Fibroblast of lung (primary cell): ENCODE measurements at places on chromosomes 5 and 9. TPM values are rescaled to one million over a fixed set of nuclear protein-coding genes. Genes with fewer than 3 reads are reported as not detected.

- no peak for DNase-seq
Observed at GRCh38 chr5:8685704-8686103, 816.8 kb downstream of the MTRR start.

DNA sequence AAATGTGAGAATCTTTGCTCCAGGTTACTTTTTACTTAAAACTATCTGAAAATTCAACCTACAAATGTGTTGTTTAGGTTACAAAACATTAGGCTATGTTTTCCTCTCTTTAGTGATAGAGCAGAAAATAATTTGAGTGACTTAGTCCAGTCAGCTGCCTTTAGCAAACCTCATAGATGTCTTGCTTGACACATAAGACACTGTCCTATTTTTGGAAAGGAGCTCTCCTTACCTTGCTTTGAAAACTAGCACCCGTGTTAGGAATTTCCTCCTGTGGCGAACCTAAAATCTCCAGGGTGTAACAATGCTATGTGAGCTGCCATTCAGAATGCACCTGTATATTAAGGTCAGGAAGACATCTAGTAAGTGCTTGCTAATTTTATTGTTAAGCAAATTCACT lies 221.2 kb upstream of the CD180 start:
- DNase-seq: no peak

GRCh38 chr9:592225-592624 lies 249.3 kb upstream of the DMRT1 start:
- peak; percentile 9 for DNase-seq

DNA sequence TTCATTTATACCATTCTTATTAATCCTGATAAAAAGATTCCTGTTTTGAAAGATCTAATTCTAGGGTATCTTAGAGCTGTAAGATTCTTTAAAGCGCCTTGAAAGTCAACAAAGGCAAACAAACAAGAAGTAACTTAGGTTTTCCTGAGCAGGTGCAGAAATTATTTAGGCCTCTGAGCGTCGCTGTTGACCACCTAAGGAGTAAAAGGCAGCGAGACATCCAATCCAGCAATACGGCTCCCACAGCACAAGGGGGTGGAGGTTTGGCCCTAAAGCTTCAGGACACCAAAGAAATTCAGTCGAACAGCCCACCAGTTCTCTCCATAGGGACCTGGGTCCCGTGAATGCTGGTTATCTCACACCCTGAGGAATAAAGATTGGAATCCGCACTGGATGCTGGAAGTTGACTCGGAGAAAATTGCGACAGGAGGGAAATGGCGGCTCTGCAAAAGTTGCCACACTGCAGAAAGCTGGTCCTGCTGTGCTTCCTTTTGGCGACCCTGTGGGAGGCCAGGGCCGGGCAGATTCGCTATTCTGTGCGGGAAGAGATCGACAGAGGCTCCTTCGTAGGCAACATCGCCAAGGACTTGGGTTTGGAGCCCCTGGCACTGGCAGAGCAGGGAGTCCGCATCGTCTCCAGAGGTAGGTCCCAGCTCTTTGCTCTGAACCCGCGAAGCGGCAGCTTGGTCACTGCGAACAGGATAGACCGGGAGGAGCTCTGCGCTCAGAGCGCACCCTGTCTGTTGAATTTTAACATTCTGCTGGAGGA lies at the start of gene PCDHGA2:
Gene PCDHGA2 (plus strand): TSS at position 223 of the 769 bp plus-strand sequence.
- DNase-seq: peak; percentile 48

GRCh38 chr9:128103589-128103962 lies 24.0 kb downstream of the PTGES2 start:
- DNase-seq: no peak

DNA sequence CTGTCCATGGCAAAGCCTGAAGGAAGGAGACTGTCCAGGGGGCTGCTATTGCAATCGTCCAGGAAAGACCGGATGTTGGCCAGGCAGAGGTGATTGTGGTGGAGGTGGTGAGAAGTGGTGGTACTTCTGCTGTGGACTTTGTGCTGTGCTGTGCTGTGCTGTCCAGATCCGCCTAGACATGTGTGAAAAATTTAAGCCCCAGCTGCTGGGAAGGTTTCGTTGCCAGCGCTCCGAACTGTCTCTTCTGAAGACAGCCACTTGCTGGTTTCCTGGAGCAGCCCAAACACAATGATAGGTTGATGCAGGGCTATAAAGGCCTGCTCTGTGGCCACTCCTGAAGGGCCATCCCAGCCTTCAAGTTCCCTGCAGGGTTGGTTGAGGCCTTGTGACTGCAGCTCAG lies 223.0 kb upstream of the MPDZ start:
- DNase-seq: no peak

GRCh38 chr9:117704597-117704996 lies 394 bp downstream of the TLR4 start:
- no peak for DNase-seq

DNA sequence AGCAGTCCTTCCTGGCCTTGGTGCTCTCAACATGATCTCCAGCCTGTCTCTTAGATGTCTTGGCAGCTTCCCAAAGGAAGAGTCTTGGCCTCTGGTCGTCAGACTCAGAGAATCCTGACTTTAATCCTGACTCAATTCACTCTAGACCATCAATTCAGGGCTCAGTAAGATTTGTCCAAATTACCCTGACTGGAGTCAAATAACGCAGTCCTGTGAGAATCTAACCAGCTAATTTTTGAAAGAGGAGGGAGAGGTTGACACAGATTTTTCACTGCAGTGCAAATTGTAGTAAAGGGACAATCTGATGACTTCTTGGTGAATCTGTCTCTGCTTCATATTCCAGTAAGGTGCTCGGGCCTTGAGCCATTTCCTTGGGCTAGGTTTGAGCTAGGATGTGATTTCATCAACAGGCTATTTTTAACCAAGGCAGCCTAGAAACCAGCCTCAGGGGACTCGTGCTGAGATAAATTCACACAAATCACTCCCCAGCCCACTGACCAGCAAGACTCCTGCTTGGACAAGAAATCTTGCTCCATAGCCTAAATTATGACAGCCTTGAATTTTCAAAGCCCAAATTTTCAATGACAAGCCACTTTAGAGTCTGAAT lies 257.4 kb downstream of the ENC1 start:
- peak; percentile 79 for DNase-seq

DNA sequence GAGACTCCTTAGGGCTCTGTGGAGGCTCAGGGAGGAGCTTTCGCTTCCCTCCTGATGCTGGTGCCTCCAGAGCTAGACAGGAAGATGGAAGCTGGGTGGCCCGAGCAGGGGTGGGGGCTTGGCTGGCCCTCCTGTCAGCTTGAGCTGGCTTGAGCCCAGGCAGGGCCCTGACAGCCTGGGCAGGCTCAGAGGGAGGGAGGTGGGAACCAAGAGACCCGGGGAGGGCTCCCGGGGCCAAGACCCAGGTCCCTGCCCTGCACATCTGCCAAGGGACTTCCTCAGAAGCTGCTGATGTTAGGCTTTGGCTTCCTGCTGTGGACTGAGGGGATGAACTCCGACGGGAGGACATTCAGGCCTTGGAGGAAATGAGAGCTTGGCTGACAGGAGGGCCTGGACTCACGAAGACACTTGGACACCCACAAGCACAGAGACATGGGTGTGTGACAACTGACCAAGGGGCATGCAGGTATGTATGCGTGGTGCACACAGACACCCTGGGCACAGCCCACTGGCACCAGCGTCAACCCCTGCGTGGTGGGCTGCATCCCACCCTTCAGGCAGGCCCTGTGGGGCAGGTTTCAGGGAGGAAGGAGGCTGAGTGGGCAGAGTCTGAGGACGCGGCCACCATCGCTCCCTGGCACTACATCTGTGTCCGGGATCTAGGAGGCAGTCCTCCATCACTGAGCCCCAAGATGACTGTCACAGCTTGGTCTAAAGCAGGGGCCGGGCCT lies 1.7 kb upstream of the LTC4S start:
- DNase-seq: no peak

DNA sequence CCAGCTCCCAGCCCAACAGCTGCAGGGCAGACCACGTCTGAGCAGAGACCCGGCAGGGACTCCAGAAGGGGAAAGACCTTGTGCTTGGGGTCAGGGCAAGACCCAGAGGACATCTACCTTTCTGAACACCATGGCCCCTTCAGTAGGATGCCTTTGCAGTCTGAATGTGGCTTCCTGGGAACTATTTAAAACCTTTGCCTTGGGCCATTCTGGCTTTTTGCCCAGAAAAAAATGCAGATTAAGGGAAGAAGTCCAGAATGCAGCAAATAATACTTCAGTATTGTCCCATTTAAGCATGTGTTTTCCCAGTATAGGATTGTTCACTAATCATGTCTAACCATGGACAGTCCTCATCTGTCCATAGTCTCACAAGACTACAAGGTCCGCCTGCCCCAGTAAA lies 67.5 kb upstream of the ERCC6L2 start:
- DNase-seq: peak; percentile 57

GRCh38 chr5:61800450-61800849 lies 468.4 kb downstream of the ZSWIM6 start:
- no peak for DNase-seq

GRCh38 chr9:128250839-128251731 lies 24.7 kb downstream of the GOLGA2 start:
- DNase-seq: no peak

GRCh38 chr5:37721447-37721871 lies 118.4 kb downstream of the GDNF start:
- DNase-seq: no peak

- no peak for DNase-seq
Observed at GRCh38 chr5:177973066-177973635, 22.9 kb downstream of the PROP1 start.

DNA sequence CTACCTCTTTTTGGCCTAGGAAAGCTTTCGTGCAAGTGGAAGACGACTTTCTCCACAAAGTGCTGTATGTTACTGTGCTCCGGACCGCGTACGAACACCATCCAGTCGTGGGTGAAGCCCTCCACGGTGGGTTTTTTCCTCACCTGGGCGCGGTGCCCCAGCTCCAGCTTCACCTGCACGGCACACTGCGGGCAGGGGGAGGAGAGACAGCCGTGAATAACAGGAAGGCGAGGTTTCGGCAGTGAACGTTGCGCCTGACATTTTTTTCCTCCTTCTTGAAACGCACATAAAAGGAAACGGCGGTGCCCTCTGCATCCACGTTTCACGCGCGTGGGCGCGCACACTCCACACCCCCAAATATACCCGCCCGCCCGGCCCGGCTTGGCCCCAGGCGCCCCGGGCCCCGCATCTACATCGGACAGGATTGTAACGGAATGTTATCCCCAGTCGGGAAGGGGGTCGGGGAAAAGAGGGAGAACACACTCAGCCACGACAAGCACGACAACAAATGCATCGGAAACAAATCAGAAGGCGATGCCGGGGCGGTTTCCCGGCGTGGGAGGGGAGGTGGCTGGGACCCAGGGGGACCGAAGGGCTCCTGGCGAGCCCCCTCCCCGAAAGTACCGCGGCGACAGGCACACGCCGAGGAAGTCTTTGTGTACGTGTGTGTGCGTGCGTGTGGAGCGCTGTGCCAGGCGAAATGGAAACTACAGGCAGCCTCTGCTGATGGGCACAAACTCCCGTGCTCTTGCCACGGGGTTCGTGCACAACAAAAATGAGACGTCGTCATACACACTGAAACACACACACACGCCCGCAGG lies 1.4 kb downstream of the MLLT3 start:
- peak; percentile 45 for DNase-seq

GRCh38 chr5:16889203-16889971 lies 46.7 kb downstream of the MYO10 start:
- DNase-seq: peak; percentile 77

DNA sequence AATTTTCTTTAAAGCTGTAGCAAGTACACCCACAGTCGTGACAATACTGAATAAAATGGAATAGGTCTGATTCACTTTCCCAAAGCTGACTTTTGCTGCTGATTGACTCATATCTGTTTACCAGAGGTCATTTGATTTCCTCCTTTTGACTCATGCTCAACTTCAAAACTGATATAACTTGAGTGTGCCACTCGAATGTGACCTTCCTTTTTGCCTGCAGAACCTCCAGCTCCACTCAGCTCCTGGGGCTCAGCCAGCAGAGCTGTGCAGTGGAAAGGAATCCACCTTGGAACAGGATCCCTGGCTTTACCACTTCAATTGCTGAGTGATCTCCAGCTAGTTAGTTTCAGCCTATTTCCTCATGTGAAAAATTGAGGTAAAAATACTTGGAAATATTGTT lies 84.1 kb downstream of the FEM1C start:
- DNase-seq: peak; percentile 94

- no peak for DNase-seq
Observed at GRCh38 chr5:42806701-42807262, 4.9 kb downstream of the SELENOP start.

- DNase-seq: no peak
Observed at GRCh38 chr9:2362150-2362549, 259.4 kb upstream of the VLDLR start.

DNA sequence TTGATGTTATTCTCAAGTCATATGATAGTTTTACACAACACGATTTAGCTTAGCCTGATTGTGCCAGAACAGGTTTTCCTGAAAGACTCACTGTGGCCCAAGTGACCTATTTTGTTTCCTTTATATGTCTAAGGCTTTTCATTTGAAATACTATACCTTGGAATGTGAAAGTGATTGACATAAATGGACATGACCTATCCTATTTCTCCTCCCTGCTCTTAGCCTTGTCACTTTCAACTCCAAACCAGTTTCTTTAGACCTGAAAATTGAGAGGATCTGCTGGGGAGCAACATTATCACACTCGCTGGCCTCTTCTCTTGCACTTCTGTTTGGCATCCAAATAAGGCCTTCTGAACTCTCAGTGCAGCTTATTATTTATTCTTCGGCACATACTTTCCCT lies 496.8 kb downstream of the MAT2B start:
- DNase-seq: no peak

DNA sequence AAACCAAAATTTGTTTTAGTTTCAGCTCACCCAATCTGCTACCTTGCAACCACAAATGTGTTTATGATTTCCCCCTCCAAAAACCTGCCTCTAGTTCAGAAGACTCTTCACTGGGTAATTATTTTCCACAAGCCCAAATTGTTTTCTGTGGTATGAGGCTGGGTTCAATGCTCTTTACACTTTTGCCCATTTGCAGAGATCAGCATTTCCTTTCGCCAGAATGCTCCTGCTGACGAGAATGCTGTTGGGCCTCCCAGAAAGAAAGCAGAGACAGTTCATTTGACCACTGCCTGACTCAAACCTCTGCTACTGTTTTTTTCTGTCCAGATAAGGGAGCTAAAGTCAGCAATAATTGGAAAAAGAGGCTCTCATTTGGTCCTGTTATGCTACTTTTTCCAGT lies 427.3 kb downstream of the PDE4D start:
- DNase-seq: no peak

- DNase-seq: no peak
Observed at GRCh38 chr5:146081556-146081955, 23.8 kb downstream of the PLAC8L1 start.

DNA sequence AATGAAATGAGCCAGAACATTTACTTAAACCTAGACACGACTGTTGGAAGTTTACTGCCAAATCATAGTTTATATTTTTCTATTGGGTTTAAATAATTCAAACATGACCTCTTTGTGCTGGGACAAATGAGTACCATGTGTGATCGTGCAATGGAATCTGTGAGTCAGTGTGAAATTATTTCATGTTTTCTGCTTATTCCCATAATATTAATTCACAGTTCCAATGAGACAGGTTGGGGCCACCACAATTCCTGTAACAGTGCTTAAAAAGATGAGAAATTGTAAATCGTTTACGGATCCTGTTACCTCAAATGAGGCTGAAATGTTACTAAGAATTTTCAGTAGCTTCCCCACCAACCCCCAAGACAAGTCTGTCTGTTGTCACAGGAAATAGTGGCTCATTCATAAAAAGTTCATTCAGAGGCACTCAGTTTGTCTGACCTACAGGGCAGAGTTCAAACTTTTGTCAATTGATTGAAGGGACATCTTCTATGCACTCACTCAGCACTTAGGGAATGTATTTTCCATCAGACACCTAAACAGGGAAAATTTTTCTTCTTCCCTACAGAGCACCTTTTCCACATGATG lies 563.9 kb upstream of the ADAMTS16 start:
- no peak for DNase-seq

The C7 gene
- total RNA-seq: under 0.01 and 11.6 TPM in 2 replicates

The PCDHB11 gene
- 0.77 and 1.7 TPM in 2 replicates for total RNA-seq

The SOHLH1 gene
- not detected in 2 replicates for total RNA-seq

The SLC6A3 gene
- total RNA-seq: not detected in 2 replicates

The TXNDC8 gene
- not detected in 2 replicates for total RNA-seq

The IFNB1 gene
- total RNA-seq: under 0.01 and 0.17 TPM in 2 replicates
